ENCODE measurements at places on chromosomes 3 and 15.

DNA sequence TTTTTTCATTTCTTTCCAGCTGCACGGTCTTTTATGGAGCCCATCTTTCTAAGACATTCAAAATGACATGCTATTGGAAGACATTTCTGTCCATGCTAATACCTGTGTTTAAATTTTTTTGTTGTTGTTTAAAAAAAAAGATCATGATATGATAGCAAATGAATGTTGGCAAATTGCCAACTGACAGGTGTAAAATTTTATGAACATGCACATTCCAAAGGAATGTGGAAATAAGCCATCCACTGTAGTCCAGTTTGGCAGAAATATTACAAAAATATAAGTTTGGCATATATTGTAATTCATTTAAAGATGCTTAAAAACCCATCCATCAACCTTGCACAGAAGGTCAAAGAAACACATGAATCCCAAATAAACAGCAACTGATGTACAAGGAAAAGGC is 75.6 kb upstream of the WNT5A start:
- DNase-seq = no peak

DNA sequence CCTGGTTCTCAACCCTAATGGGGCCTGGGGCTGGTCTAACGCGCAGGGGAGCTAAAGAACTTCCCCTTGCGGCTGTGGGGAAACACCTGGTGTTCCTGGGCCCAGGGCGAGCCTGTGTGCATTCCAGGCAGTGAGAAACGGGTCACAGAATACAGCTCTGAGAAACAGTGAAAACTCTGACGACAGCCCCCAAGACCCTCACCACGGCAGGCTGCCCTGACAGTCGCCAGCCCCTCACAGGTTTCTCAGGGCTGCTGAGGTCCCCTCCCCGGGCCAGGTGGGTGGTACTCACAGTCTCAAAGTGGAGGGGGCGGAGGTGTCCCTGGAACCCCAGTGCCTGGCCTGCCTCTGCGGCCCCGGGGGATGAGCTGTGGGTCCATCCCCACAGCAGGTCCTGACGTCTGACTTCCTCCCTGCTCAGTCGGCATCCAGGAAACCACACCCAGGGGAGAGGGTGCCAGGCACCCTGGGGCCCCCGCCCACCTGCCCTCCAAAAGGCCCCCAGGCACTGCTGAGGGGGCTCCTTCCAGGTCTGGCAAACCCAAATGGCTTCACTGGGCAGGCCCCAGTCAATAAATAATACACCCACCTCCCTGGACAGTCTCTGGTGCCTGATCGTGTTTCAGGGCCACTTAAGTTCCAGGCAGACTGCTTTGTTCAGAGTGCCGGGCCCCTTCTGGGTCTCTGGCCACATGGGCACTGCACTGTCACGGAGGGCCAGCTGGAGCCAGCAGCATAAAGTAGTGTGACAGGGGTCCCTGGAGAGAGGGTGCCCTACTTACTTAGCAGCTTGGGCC is 57.7 kb downstream of the IQSEC1 start:
- no peak for DNase-seq

DNA sequence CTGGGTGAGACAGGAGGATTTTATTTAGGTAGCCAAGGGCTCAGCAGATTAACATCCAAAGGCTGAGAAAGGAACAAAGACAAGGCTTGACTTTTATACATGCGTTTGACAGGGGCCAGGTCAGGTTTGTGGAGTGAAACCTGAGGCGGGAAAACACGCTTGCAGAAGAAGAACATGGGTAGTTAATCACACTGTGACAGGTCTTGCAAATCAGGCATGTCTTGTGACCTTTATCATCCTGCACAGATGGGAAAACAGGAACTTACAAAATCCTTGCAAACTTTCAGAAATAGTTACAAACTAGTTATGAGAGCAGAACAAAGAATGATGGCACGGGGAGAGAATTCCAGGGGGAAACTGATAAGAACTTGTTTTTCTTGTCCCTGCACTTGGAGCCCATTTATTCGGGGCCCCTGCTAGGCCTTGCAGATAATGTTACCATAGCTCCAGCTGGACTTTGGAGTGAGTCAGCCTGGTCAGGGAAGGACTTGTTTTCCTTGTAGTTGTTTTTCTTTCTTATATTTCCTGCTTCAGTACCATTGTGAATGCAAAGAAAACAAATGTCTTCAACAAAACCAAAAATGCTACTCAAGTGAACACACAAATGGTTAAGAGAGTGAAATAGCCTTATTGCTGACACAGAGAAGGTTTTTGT is 965.9 kb upstream of the ROBO1 start:
- DNase-seq = no peak

DNA sequence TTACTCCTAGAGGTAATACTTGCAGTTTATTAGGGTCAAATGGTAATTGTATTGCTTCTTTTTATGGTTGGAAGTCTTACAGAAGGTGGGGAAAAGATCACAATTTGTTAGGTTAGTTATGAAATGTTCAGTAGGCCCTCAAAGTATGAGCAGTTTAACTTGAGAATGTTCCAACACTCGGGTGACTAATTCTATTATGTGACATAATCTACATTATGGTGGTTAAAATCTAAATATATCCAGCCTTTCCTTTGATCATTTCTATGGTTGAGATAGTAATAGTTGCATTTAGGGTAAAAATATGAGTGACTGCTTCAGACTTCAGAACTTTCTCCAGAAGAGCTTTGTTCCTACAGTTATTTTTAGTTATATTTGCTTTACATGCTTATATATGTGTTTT is 19.6 kb upstream of the FBXO22 start:
- no peak for DNase-seq

GRCh38 chr3:128083396-128083795 is 31.2 kb downstream of the SEC61A1 start:
- DNase-seq = no peak

DNA sequence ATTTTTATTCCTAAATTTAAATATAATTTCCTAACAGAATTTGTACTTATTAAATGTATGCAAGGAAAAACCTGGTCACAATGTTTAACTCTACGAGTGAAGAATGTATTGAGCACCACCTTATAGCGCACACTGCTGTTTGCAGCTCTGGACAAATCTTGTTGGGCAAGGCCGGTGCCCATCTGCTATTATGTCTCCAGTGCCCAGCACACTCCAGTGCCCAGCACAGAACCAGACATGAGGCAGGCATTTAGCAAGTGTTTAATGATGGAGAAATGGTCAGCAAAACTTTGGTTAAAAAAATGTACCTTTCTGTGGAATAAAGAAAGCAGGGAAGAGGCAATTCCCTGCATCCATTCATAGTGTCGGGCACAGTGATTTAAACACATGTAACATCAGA is 254.7 kb upstream of the TRIM42 start:
- no peak for DNase-seq

DNA sequence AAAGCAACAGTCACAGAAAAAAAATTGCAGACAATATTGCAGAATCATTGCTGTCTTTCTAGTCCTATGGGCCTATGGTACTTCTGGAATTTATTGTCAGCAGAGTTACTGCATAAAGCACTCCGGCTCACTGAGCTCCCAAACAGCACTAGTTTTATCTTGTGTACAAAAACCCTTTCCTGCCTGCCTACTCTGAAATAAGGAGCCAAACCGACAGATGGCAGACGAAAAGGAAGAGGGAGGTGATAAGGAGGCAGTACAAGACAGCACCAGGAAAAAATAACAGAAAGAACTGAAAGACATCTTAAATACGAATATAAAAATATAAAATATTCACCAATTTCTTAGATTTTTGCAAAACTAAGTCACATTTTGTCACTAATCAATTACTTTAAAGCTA is 15.6 kb downstream of the HERC1 start:
- no peak for DNase-seq

All from NCI-H187 treated with DMSO at 0.1 percent for 48 hours (cell line).